ENCODE measurements at places on chromosomes 6 and 20.

GRCh38 chr6:90177544-90178383 lies 118.9 kb downstream of the BACH2 start:
- no peak for DNase-seq

- no peak for DNase-seq
These were observed 78.3 kb downstream of the STK35 start for GRCh38 chr20:2179949-2180348.

DNA sequence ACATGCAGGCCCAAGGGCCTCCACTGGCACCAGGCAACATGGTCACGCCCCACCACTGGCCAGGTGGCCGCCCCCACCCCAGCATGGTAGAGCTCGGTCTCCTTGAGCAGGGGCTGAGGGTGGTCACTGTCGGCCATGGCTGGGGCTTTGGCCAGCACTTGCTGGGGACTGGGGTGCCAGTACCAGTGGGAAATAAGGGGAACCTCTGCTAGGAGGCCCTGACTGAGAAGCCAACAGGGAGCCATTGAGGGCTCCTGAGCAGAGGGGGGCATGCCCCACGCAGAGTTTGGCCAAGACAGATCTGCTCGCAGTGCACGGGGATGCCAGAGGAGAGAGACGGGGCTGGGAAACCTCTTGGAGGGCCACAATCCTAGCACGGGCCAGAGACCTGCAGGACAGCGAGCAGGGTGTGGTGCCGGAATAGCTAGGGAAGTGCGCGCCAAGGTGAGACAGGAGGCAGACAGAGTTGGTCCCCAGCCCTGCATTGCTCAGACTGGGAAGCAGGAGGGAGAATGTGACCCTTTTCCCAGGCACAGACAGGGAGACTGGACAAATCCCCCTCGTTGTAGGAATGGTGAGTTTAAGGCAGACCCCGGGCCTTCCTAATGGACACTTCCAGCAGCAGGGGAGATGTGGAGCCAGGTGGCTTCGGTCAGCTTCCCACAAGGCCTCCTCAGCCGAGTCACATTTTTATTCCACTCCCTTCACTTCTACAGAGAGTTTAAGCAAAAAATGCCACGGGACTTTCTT lies 179.0 kb upstream of the CST7 start:
- no peak for DNase-seq

- no peak for DNase-seq
These were observed 145.8 kb downstream of the DTNBP1 start for GRCh38 chr6:15516923-15517560.

GRCh38 chr6:163922562-163922961 lies 508.0 kb downstream of the QKI start:
- no peak for DNase-seq

- no peak for DNase-seq
These were observed 2.3 kb upstream of the ADGRF1 start for GRCh38 chr6:47044397-47044796.

- DNase-seq = no peak
These were observed 204.3 kb downstream of the EPM2A start for GRCh38 chr6:145531032-145531431.

Measured in T1000 (cell line).